ENCODE measurements at places on chromosomes 5 and 9. TPM values are rescaled to one million over a fixed set of nuclear protein-coding genes. Genes with fewer than 3 reads are reported as not detected.

The WDR31 gene
- total RNA-seq: 0.11 TPM

The ADAMTS12 gene
- not detected for total RNA-seq

DNA sequence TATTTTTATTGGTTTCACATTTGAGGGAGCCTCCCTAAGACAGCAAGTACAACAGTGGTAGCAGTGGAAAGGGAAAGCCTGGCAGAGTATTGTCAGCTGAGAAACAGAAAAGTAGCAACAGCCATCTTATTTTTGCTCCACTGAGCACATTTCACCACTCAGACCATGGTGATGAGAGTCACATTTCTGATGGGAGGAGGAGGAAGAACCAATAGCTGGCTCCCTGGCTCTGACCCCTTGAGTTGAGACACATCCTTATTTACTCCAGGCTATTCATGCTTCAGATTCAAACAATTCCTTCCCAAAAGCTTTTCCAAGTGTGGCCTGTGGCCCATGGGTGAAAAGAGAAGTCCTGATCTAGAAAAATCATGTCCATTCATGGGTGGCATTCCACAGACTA lies 236.3 kb downstream of the ARHGAP26 start:
- DNase-seq: no peak

DNA sequence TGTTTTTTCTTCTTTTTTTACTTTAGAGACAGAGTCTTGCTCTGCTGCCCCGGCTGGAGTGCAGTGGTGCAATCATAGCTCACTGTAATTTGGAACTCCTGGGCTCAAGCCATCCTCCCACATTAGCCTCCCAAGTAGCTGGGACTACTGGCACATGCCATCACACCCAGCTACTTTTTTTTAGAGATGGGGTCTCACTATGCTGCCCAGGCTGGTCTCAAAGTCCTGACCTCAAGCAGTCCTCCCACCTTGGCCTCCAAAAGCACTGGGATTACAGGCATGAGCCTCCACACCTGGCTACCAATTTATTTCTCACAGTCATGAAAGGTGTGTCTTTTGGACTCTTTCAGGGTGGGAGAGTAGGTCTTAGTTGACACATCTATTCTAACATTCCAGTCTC lies 83.0 kb upstream of the FAM120A start:
- DNase-seq: no peak

- DNase-seq: no peak
Observed at GRCh38 chr9:76369583-76369982, 24.6 kb downstream of the RFK start.

GRCh38 chr9:27715651-27716050 lies 142.4 kb upstream of the C9orf72 start:
- DNase-seq: no peak

DNA sequence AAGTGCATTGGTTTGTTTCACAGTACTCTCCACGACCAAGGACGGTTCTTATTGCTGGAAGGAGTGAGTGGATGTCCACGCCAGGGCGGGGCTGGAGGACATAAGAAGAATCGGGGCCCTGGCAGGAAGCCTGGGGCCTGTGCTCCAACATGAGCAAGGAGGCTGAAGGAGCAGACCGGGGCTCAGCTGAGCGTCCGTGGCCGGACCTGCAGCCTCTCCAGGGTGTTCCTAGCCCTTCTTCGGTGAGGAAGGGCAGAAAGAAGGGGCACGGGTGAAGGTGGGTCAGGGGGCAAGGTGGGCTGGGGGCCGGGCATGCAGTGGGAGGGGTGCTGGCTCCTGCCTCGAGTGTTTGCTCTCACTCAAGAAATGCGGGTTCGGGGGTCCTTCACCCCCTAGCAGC lies 18.1 kb downstream of the FAM78A start:
- no peak for DNase-seq

DNA sequence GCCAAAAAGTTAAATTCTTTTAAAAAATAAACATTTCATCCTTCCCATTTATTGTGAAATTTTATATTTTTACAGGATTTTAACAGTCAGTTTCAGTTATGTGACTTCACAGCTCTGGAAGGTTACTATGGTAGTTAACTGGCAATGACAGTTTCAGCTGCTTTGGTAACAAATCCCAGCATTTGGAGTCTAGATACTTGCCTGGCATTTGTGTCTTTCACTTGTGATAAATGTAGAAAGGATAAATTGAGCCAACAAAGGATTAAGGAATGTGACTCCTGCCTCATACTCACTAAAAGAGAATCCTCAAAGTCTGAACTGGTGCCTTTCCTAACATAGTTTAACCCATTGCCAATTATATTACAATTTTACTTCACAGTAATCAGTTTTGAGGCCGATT lies 315.5 kb downstream of the FER start:
- DNase-seq: no peak

GRCh38 chr9:16514131-16514530 lies 356.3 kb downstream of the BNC2 start:
- DNase-seq: no peak

DNA sequence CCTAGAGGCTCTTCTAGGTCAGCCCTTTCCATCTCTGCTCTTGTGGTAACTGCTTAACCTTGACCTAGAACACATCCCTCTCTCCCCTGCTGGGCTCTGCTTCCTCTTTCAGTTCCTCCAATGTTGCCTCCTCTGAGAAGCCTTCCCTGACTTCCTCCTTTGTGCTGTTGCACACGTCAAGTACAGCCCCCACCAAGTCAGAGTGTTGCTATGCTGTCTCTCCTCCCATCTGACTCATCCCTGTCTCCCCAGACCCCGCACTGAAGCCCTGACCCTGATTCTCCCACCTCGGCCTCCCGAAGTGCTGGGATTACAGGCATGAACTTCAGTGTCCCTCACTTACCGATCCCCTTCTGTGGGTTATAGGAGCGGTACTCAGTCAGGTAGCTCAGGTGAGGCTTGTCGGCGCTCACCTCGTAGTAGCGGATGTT lies 10.4 kb upstream of the TRIM14 start:
- DNase-seq: no peak

The RANBP17 gene
- total RNA-seq: not detected

The ENHO gene
- not detected for total RNA-seq

The MCIDAS gene
- total RNA-seq: not detected

DNA sequence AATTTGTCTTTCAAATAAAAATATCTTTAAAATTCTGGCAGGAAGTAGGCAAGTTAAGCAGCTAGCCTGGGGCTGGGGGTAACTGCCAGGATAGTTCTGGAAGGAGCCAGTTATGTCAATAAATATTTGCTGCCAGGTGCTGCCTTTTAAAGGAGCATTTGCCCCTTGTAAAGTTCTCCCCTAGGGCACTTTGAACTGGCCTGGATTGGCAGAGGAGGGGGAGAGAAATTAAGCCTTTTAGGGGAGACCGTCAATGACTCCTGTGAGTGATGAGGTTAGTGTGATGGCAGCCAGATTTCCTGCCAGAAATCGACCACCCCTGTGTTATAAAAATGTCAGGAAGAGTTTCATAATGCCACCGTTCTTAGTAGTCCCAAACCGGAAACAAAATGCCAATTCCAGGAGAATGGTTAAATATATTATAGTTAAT lies 89.8 kb upstream of the ELL2 start:
- DNase-seq: no peak

DNA sequence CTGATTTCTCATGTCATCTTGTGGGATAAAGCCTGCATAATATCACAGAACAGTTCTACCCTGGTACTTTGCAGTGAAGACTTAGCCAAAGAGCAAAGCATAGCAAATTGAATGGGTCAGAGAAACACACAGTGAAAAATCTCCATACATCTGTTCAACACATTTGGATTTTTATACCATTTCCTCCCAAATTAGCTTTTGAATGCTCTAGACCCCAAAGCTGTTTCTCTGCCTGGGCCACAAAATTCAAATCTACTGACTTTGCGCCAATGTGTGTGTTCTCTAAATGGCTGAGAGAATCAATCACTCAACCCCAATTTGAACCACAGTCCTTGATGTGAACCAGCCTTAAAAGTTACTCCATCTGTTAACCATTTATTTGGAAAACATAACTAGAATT lies 236.9 kb upstream of the NFIL3 start:
- no peak for DNase-seq

DNA sequence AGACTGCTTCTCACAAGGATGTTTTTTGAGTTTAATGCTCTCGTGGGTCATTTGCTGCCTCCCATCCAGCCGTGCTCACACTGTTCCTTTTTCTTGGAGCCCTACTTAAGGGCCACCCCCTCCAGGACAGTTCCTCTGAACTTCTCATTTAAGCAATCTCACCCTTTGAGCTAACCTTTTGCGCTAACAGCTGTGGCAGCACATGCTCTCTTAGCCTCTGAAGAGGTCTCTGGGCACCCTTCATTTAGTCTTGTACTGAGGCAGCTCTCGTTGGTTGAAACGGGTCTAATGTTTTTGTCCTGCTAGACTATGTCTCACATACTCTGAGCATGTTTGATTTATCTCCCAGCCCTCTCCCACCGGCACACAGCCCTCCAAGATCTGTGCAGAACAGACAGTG lies 11.8 kb downstream of the ALDH1B1 start:
- DNase-seq: no peak

DNA sequence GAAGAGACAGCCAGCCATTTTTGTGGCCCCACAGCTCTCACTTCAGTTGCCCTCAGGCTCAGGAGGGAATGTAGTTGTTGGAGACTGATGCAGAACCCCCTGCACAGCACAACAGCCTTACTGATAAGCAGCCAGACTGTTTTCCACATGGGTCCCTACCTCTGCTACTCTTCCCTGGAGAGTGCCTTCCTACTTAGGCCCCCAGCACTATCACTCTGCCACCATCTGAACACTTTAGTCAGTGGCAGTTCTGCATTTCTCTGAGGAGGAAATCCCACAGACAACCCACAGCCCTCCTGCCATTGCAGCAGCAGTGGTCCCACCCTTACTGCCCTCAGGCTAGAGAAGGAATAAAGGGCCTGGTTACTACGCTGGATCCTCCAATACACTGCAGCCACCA lies 61.8 kb upstream of the PTPRD start:
- DNase-seq: no peak

DNA sequence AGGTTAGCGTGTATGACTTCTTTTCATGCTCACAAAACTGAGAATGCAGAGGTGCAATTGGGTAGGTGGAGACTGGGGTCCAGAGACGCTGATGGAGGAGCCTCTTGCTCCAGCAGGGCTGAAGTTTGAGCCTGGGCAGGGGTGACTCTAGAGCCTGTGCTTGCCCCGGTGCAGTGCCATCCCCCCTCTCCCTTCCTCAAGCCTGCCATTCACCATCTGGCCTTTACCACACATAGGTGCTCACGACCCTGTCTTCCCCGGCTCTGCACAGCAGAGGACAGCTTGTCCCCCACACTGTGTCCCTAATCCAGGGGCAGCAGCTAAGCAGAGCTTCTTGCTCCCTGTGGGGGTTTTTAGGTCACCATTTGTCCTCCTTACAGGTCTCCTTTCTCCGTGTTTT lies 86.5 kb downstream of the DAP start:
- DNase-seq: no peak

- DNase-seq: no peak
Observed at GRCh38 chr5:97750576-97750975, 567.5 kb upstream of the RIOK2 start.

- no peak for DNase-seq
Observed at GRCh38 chr5:159891371-159891770, 24.9 kb upstream of the ADRA1B start.

The NCS1 gene
- 2.6 TPM for total RNA-seq

The PTGDS gene
- 7.8 TPM for total RNA-seq

Data from CD8-positive, alpha-beta T cell (primary cell).